Right cardiac atrium (tissue), 5 donors: ENCODE measurements at places on chromosomes 7 and 10. TPM values are rescaled to one million over a fixed set of nuclear protein-coding genes. Genes with fewer than 3 reads are reported as not detected.

The KLF14 gene
- total RNA-seq = 0.17 TPM

The VGF gene
- total RNA-seq = not detected

The PAX4 gene
- not detected for total RNA-seq

The CALHM1 gene
- not detected for total RNA-seq

The CLCN1 gene
- not detected for total RNA-seq

The VSTM4 gene
- 20.3 TPM for total RNA-seq

The SPDYE9 gene
- not detected for total RNA-seq

The SLC16A9 gene
- total RNA-seq = 4.3 TPM

The PPIF gene
- total RNA-seq = 117 TPM

The FZD8 gene
- total RNA-seq = 21.6 TPM

The STK17A gene
- total RNA-seq = 32.7 TPM

The PIP gene
- not detected for total RNA-seq

The MSMB gene
- not detected for total RNA-seq

The MYO3A gene
- not detected for total RNA-seq

The CLRN3 gene
- total RNA-seq = not detected

The ADIRF gene
- total RNA-seq = 72.1 TPM

The CYP2C19 gene
- not detected for total RNA-seq

The SNX10 gene
- 3.5 TPM for total RNA-seq

The NPFFR1 gene
- total RNA-seq = not detected

The MET gene
- 13.3 TPM for total RNA-seq

The SYT15B gene
- total RNA-seq = 0.79 TPM

The SPRN gene
- total RNA-seq = not detected

The PHKG1 gene
- total RNA-seq = 35.5 TPM

The GPR37 gene
- total RNA-seq = not detected

The NODAL gene
- total RNA-seq = not detected

The MMD2 gene
- not detected for total RNA-seq

The ZC3HAV1L gene
- 4.4 TPM for total RNA-seq

The ZDHHC4 gene
- total RNA-seq = 51.7 TPM

The SLC39A12 gene
- not detected for total RNA-seq

The ITPRIP gene
- total RNA-seq = 42.7 TPM

The CCDC3 gene
- total RNA-seq = 16.0 TPM

The FANK1 gene
- 0.58 TPM for total RNA-seq

The MYL10 gene
- total RNA-seq = not detected

The TMEM196 gene
- total RNA-seq = not detected

The MRLN gene
- total RNA-seq = not detected

The ATP6V0A4 gene
- total RNA-seq = not detected
